ENCODE measurements at places on chromosomes 16 and 17. TPM values are rescaled to one million over a fixed set of nuclear protein-coding genes. Genes with fewer than 3 reads are reported as not detected.

STX1B gene
- 4.1 TPM for total RNA-seq

TEX19 gene
- 1.9 TPM for total RNA-seq

HOXB7 gene
- not detected for total RNA-seq

TLK2 gene
- total RNA-seq = 57.6 TPM

CYGB gene
- total RNA-seq = 1.4 TPM

SDR42E1 gene
- 0.10 TPM for total RNA-seq

IRX3 gene
- 2.8 TPM for total RNA-seq

MEOX1 gene
- total RNA-seq = not detected

DNASE1L2 gene
- total RNA-seq = 0.48 TPM

LITAFD gene
- not detected for total RNA-seq

SPATA22 gene
- total RNA-seq = 0.10 TPM

ASIC2 gene
- total RNA-seq = 3.3 TPM

TSPAN10 gene
- 0.48 TPM for total RNA-seq

Data from H7 (cell line).